CD4-positive, alpha-beta T cell (primary cell): ENCODE measurements at places on chromosomes 2 and 18.

- no peak for DNase-seq
Measured at GRCh38 chr18:74522635-74523548, 11.4 kb upstream of the CNDP1 start.

GRCh38 chr2:196925768-196926561 is 542 bp downstream of the PGAP1 start:
- peak; percentile 3 for DNase-seq

DNA sequence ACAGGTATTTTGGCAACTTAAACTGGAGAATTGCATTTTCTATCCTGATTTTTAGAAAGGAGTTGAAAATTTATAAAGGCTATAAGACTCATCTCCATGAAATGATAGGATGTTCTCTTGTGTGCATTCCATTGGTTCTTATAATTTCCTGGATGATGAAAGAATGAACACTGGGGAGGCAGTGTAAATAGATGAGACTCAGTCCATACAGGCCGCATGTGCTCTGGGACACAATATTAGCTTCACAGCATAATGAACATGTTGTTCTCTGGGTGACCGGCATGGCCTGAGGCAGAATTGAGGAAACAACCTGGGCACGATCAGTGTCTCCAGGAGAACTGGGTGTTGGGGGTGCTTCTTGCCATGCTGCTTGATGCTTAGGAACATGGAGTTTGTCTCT is 38.8 kb downstream of the AOX1 start:
- no peak for DNase-seq

GRCh38 chr18:4721545-4721944 is 266.4 kb upstream of the DLGAP1 start:
- no peak for DNase-seq

DNA sequence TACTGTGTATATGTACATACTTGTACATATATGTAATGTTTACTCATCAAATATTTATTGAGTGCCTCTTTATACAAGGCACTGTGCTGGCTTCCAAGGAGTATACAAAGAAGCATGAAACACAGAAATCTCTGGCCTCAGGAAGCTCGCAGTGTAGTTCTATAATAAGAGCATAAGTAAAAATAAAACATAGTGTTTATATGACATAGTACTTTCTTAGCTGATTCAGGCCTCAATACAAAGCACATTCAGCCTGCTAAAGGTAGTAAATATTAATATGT is 13.9 kb downstream of the STAMBP start:
- no peak for DNase-seq

DNA sequence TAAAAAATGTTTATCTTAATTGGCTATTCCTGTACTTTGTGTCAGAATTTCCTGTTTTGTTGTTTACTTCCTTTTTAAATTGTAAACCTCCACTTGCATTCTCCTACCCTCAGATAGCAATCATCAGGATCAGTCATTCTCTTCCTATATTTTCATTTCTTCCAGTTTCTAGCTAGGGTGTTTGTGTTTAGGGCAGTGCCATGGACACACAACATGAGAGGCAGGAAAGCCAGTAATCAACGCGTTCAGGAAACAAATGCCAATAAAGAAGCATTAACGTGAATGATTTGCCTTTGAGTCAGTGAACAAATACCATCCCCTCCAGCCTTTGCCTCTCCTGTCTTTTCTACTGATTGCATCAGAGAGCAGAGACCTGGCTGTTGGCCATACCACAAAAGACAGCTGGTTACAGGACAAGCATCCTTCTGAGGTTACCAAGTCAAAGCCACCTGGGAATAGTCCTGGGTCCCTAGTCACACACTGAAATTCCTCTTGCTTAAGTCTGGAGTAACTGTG is 56.7 kb upstream of the FHL2 start:
- DNase-seq = no peak

DNA sequence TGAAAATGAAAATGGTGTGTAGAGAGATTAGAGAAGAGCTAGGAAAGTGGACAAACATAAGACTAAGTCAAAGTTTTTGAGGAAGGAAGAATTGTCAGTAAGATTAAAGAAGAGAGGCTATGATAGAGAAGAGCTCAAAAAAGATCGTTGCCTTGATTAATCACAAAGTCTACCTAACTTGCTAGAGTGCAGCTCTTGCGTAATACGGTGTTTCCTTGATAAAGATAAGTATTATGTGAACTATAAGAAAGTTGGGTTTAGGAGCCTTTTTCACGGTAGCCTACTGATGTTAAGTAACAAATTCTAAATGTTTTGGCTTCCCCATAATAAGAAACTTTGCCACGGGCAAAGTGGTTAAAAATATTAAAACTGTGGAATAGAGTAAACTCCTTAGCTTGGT is 226.4 kb upstream of the NRXN1 start:
- DNase-seq = no peak

DNA sequence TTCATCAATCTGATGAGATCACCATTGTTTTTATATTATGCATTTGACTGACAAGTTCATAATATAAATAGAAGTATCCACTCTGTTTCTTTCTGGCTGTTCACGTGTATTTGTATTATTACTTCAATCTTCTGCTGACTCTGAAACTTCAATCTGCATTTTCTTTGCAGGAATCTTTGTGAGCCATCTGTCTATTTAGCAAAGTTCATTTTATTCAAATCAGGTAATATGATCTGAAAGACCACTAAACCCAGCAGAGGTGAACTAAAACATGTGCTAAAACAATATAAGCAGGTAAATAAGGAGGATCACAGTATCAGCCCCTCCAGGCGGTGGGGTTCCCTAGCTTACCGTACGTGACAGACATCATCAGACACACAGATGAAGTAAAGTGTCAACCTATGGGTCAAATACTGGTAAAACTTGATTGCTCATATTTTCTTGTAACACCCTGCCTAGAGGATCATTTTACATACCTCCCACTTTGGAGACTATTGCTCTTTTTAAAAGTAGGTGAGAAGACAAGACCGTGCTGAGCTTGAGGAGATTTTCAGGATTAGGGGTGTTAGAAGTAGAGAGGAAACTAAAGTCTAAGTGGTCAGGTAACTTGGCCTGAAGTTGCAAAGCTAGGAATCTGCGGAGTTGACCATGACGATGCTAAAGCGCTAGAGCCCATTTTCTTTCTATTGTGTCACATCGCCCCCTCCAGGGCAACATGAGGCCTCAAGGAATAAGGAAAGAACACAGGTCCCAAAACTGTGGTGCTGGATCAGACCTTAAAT is 9.0 kb downstream of the DTNB start:
- DNase-seq = peak; percentile 40

DNA sequence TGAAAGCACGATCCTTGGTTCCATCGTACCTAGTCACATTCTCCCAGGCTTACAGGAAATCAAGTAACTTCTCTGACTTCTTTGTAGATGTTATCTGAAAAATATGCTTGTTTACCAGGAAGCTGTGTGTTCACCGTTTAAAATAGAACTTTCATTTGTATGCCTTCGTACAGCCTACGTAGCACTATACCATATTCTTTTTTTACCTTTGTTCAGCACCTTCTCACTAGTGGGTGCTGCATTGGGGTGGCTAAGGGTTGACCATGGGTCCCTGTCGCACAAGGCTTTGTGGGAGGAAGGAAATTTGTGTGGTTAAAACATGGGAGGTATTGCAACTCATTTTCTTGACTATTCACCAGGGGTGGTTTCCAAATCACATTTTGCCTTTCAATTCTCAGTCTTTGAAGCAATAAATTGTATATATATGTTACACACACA is 16.6 kb downstream of the MALT1 start:
- DNase-seq = peak; percentile 61

DNA sequence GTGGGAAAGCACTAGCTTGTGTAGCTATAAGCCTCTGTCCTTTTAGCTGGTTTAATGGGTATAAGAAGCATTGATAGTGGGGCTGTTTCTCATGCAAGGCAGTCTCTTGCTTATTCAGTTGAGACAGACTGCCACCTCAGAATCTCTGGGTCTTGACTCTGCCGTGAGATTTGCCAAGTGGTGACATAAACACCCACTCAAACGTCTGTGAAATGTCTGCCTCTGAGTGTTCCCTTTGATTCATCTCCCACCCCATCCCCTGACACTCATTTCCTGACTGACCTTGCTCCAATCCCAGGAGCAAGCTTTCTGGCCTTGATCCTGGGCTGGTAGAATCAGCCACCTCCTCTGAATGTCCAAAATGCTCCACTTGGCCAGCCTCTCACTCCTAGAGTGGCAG is 141.9 kb upstream of the RBMS1 start:
- DNase-seq = no peak

- no peak for DNase-seq
Measured at GRCh38 chr2:98908931-98909316, 27.1 kb downstream of the CRACDL start.

DNA sequence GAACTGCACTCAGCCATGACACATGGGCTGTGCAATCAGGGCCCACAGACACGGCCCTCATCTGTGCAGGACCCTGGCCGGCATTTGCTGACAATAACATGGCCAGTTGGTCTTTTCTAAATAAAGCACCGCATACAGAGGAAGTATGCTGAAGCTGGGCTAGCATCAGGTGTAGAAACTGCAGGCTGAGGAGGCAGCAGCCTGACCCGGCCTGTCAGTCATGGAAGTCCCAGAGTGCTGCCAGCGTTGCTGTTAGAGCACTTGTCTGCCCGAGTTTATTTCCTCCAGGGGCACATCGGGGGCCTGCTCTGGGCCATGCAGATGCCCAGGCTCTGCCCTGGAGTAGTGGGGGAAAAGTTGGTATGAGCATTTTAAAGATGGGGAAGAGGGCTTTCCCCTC is 4.1 kb upstream of the PTPN18 start:
- no peak for DNase-seq

DNA sequence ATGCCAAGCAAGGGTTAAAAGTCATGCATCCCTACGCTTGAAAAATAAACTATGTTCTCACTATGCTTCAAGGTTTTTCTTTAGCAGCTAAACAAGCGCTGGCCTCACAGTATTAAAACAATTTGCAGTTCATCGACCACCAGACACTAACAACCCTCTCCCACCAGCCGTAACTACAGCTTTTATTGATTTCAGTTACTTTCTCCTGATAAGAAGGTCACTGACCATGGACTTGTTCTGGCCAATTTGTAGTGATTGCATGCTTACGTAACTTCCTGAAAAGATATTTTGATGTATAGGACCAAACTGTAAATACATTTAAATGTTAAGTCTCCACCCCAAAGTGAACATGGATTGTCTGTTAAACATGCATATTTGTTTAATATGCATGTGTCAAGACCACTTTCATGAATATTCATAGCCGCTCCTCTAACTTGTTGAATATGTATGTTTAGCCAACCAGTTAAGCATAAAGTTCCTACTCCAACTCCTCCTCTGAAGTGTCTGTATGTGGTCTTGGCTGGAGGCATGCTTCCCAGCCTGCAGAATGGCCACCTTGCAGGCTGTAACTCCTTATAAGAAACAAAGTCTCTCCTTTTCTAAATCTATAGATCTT is 1.7 kb upstream of the THOC1 start:
- DNase-seq = no peak

DNA sequence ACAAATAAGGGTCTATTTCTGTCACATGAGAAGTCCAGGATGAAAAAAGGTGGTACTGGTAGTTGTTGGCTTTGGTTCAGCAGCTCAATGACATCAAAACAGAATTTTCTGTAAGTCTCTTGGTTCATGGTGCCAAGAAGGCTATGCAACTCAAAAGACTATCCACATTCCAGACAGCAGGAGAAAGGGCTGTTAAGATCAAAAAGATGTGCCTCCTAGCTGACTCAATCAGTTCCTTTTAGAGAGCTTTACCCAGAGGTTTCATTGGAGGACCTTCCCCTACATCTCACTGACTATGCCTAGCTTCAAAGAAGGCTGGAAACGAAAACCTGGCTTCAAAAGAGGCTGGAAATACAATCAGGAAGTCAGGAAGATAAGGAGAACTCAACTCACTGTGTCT is 98.0 kb downstream of the DYM start:
- no peak for DNase-seq

GRCh38 chr2:44324971-44325426 is 36.3 kb downstream of the PREPL start:
- no peak for DNase-seq

DNA sequence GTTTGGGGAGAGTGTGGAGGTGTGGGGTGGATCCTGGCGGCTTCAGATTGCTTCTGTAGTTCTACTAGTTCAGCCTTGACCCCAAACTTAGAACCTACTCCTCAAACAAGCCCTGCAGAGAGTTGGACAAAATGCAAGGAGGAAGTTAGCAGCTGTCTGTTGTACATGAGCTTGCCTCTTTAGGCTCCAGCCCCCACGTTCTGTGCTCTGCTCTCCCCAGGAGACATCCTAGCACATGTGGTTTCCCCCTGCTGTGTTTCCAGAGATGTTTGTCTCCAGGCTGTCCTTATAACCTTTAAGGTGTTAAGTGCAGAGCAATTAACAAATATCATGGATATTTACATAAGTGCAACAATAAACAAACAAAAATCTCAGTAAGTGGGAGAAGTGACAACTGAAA is 111.1 kb downstream of the ACOXL start:
- DNase-seq = no peak

DNA sequence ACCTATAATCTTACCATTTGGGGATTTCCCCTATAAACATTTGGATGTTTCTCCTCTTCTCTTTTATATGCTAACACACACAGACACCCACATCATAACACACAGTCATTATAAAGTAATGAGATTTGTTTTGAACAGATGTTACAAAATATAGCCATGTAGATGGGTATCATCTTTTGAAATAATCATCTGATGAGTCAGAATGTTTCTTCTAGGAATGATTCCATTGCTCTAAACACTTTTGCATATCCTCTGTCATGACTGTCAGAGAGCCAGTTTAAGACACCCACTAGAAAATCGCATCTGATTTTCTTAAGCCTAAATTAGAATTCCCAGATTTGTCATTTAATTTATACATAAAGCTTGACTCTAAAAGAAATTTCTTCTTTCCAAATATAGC is 442.6 kb downstream of the CMPK2 start:
- DNase-seq = no peak

DNA sequence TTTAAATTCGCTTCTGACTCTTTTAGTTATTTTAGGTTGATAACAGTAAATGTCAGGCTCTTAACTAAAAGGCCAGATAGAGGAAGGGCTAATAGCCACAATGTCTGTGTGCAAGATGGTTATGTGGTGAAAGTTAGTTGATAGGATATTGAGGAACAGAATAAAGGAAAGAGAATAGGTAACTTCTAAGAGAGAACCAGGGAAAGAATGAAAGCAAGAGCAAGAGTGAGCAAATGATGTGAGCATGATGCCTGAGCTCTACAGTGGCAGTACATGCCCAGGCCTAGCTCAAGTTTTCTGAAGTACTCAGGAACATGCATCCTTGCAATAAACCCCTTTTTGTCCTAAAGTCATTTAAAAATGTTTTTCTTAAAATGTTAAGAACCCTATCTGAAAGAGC is 12.5 kb upstream of the TFPI start:
- no peak for DNase-seq

- DNase-seq = no peak
Measured at GRCh38 chr2:71894261-71894660, 253.4 kb downstream of the CYP26B1 start.

GRCh38 chr18:54852780-54853675 is 24.8 kb downstream of the RAB27B start:
- DNase-seq = no peak

- DNase-seq = no peak
Measured at GRCh38 chr2:47519147-47519537, 116.2 kb downstream of the MSH2 start.

DNA sequence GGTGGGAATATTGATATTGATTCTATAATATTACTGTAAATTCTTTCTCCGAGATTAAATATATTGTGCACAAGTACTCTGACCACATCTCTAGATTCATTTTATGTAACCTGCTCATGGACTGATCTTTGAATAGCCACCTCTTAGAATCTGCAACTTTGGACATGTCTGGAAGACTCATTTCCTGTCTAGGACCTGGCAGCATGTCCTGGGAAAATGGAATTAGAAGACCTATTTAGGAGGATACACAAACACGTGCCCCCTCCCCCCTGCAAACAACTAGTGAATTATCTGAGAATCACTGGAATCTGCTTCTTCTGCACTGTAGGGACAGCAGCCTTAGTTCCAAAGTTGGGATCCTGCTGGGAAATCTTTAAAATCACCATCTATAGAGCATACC is 94.1 kb downstream of the UBE2E3 start:
- no peak for DNase-seq
